ENCODE measurements at places on chromosomes 16 and 17.

GRCh38 chr16:63617990-63618763 is 1503.7 kb downstream of the CDH11 start:
- no peak for DNase-seq

- no peak for DNase-seq
Measured at GRCh38 chr17:6346986-6347385, 87.9 kb downstream of the AIPL1 start.

DNA sequence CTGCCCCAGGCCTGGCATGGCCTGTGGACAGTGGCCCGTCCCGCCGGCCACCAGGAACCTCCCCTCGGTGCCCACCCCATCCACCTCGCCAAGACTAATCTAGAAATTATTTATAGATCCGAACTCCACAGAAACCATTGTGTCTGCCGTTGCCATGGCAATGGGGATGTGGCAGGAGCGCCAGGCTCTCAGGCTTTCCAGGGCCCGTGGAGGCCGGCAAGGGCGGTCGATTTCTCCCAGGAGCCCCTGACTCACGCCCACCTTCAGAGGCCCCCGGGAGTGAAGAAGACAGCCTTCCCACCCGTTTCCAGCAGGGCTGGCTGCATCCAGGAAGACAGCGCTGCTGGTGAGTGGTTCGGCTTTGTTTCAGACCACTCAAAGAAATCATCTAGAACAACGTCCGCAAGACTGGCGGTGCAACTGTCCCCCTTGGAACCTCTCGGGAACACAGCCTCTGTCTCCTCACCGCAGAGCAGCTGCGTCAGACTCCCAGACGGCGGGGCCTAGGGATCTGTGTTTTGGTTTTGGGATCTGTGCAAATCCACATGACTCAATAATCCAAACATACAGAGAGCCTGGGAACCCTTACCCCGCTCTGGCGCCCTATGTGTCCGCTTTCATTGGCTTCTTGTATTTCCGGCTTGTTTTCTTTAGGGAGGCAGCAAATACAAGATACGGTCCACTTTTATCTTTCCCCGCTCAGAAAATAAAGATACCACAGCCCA is 48.5 kb upstream of the ZCCHC14 start:
- no peak for DNase-seq

DNA sequence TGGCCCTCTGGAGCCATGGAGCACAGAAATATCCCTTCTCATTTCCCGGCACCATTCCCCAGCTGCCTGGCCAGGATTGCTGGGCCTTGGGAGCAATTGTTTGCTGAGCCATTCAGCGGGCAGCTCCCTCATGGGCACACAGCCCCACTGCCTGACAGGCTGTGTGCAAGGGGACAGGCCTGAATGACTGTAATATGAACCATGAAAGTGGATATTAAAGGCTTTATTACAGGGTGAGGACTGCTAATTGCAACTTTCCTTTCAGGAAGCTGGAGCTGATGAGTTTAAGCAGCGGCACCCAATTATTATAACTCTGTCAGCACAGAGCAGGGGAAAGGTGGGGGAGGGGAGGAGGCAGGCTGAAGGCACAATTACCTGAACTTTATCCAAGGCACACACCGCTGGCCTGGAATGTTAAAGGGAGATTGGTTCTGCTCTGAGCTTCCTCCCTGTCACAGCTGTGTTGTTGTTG is 159.8 kb upstream of the SDK2 start:
- DNase-seq: no peak

DNA sequence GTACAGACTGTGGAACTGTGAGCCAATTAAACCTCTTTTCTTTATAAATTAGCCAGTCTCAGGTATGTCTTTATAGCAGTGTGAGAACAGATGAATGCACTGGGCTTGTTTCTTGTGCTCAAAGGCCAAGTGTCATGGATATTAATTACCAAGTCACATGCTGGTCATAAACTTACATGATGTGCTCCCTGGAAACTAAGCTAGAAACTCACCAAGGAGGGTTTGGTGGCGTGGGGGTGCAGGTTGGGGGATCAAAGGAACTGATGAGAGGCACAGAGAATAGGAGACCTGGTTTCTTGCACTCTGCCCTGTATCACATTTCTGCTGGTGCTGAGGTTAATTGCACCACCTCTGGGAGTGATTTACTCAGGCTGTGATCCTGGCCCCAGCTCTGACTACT is 31.2 kb upstream of the TMC5 start:
- DNase-seq: no peak
